Left ventricle myocardium inferior (tissue), 1 donor: ENCODE measurements at places on chromosomes 12 and 14. TPM values are rescaled to one million over a fixed set of nuclear protein-coding genes. Genes with fewer than 3 reads are reported as not detected.
A peak's percentile ranks its signal among the peaks of the same experiment; 100 is the strongest.

Gene LMO3
- total RNA-seq: 1.5 TPM

Gene ASB2
- total RNA-seq: 251 TPM

Gene TAS2R19
- total RNA-seq: 0.38 TPM

Gene INSM2
- total RNA-seq: not detected

Gene PPM1A
- 98.8 TPM for total RNA-seq

Gene JPH4
- 0.19 TPM for total RNA-seq

Gene FAM90A1
- 0.30 TPM for total RNA-seq

GRCh38 chr12:116665666-116666304 lies 72.1 kb downstream of the SPRING1 start:
- no peaks in the 10 kb centered on the region for H3K27me3 ChIP-seq
- no peaks in the 10 kb centered on the region for H3K36me3 ChIP-seq
- no peak for DNase-seq
- no peak overlapping the region for H3K4me3 ChIP-seq
- H3K27ac ChIP-seq: peak overlapping the region; percentile 84

- no peak for DNase-seq
- H3K36me3 ChIP-seq: no peaks in the 10 kb centered on the region
- H3K27ac ChIP-seq: no peak overlapping the region
- peaks cover 8% of the 10 kb centered on the region for H3K27me3 ChIP-seq
These were observed 33.7 kb upstream of the IL22 start for GRCh38 chr12:68287106-68287505.

GRCh38 chr14:97625477-97625876 lies 828.3 kb downstream of the VRK1 start:
- H3K27me3 ChIP-seq: peaks cover 5% of the 10 kb centered on the region
- H3K27ac ChIP-seq: no peak overlapping the region
- no peak for DNase-seq
- no peaks in the 10 kb centered on the region for H3K36me3 ChIP-seq
- H3K4me3 ChIP-seq: no peak overlapping the region

DNA sequence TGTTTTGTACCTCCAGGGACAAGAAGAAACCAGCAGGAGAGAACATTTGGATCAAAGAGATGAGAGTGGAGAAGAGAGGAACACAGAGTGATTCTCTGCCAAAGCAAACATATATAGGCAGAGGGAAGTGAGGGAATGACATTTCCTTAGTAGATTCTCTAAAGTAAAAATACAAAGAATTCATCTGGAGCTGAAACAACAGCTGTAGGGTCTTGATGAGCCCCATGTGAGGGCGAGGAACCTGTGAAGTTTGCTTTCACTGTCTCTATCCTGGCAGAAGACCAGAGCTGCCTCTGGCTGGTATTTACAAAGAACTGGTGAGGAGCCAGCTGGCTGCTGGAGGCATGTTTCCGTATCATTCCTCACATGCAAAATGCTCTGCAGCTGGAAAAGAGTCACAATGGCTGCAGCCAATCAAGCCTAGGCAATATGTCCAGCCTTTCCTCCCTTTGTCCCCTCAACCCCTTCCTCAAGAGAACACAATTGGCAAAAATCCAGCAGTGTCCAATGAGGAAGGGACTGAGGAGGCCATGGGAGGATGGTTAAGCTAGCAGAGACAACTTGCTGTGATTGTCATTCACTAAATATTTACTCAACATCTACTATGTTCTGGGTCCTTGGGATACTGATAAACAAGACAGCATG lies 122.5 kb downstream of the PHLDA1 start:
- no peak overlapping the region for H3K4me3 ChIP-seq
- no peaks in the 10 kb centered on the region for H3K36me3 ChIP-seq
- peaks cover 34% of the 10 kb centered on the region for H3K4me1 ChIP-seq
- H3K27me3 ChIP-seq: no peaks in the 10 kb centered on the region
